SJCRH30 (cell line): ENCODE measurements at places on chromosomes 5 and 9.

DNA sequence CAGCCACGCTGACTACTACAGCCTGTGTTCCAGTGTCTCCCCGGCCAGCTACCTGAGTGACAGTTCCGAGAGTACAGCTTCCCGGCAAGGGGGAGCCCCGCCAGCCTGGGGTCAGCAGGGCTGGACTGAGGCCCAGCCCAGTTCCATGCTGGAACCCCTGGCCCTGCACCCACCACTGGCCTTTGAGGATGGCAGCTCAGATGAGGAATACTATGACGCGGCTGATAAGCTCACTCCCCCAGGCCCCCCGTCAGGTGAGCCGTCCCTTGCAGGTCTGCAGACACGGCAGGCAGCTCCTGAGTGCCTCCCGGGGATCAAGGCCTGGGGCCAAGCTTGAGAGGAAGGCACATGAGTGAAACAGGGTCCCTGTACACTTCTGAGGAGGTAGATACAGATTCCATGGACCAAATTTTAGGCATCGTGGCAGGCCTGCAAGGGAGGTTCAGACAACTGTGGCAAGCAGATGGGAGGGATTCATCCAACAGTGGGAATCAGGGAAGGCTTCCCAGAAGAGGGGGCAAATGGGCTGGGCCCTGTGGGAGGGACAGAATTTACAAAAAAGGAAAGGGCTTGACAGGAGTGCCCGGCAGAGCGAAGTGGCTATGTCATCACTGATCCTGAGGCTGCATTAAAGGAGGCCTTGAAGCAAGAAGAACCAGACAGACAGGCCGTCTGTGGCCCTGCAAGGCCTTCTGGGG, 12.8 kb upstream of the TRMT10B start:
- DNase-seq, result no peak
- no peaks in the 10 kb centered on the region for H3K36me3 ChIP-seq
- no peak overlapping the region for H3K27ac ChIP-seq
- no peaks in the 10 kb centered on the region for H3K27me3 ChIP-seq
- peaks cover 6% of the 10 kb centered on the region for H3K4me1 ChIP-seq
- no peak overlapping the region for H3K4me3 ChIP-seq

DNA sequence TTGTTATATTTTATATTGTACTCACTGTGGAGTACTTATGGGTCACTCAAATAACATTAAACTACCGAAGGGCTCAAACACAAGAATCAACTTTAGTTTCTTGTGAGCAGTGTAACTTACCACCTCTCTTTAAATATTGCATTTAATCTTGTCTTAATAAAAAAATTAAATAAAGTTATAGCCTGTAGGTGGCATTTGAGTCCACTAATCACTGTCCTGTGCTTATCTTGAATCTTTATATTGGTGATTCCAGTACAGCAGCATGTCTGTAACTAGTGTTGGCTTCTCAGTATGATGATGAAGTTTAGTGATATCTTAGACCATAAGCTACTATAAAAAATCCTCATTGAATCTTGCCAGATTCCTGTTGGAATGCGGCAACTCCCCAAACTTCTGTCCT, 313.8 kb downstream of the FAM170A start:
- H3K36me3 ChIP-seq, result no peaks in the 10 kb centered on the region
- H3K27me3 ChIP-seq, result no peaks in the 10 kb centered on the region
- no peak for DNase-seq

DNA sequence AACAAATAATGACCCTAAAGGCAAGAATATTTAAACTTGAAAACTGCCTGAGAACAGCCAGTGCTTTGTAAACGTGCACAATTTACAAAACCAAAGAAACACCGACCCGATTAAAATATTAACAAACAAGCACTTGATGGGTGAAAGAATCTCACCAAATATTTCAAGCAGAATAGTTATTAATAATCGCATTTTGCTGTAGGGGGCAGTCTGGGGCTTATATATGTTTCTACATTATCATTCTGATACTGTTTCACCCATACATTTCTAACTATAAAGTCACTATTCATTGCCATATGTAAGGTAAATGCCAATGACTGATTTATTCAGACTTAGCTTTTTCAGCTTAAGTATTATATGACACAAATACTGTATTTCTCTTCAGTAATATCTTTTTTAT, 37.7 kb downstream of the UBAP2 start:
- no peaks in the 10 kb centered on the region for H3K4me1 ChIP-seq
- H3K36me3 ChIP-seq, result peaks cover 11% of the 10 kb centered on the region; the same call in 1 of the 2 replicates
- H3K4me3 ChIP-seq, result no peak overlapping the region
- H3K27ac ChIP-seq, result no peak overlapping the region
- H3K27me3 ChIP-seq, result no peaks in the 10 kb centered on the region
- DNase-seq, result no peak

- no peak for DNase-seq
- H3K4me1 ChIP-seq, result no peaks in the 10 kb centered on the region
- H3K36me3 ChIP-seq, result no peaks in the 10 kb centered on the region
- no peaks in the 10 kb centered on the region for H3K27me3 ChIP-seq
Measured at GRCh38 chr5:73183481-73183891, 10.5 kb downstream of the TMEM174 start.

DNA sequence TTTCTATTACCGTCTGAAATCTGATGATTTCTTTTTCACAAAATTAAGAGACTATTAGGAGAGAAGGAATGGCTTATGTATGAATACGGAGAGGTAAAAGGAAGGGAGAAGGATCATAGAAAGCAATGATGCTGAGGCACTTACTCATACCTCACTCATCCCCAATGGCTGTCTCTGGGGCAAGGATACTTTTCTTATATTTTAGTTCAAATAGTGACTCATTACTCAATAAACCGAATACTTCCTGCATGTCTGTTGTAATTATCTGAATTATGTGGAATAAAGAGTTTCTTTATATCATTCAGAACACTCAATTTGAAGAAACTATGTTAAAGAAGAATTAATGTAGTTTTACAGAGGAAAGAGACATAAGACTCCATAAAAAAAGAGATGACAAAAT, 284.5 kb upstream of the NUDT12 start:
- H3K27ac ChIP-seq, result no peak overlapping the region
- no peaks in the 10 kb centered on the region for H3K4me1 ChIP-seq
- no peaks in the 10 kb centered on the region for H3K36me3 ChIP-seq
- no peaks in the 10 kb centered on the region for H3K27me3 ChIP-seq
- no peak for DNase-seq

GRCh38 chr9:38361473-38361850, 31.0 kb upstream of the ALDH1B1 start:
- H3K36me3 ChIP-seq, result no peaks in the 10 kb centered on the region
- H3K27ac ChIP-seq, result no peak overlapping the region
- no peaks in the 10 kb centered on the region for H3K27me3 ChIP-seq
- no peak for DNase-seq

DNA sequence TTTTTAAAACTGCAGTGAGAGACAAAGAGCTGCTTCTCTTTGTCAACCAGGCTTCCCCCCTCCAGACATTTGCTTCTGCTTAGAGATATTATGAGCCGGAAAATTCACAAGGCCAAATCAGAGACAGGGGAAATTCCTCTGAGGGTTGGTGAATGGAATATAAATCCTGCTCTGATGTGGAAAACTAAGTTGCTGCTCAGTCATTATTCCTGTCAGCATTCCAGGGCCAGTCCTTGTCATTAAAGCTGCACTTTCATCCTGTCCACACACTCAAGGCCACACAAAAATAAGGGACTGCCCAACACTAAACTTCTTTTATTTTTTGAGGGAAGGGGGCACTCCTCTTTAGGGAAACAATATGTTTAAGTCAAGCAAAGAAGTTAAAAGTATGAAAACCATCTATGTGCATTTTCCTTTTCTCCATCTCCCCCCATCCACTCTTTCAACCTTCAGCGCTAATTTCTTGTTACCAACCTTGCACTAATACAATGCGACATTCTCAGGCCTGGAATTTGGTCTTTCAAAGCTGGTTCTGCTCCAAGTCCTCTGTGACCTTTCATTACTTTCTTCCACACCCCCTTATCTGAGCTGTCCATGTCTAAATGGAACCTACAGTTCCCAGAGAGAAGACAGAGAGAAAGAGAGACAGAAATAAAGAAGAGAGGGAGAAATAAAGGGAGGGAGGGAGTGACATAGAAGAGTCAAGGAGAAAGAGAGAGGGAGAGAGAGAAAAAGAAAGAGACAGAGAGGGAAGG, 118.9 kb upstream of the S1PR3 start:
- DNase-seq, result no peak
- H3K36me3 ChIP-seq, result no peaks in the 10 kb centered on the region
- H3K27me3 ChIP-seq, result no peaks in the 10 kb centered on the region
- no peak overlapping the region for H3K27ac ChIP-seq
- no peaks in the 10 kb centered on the region for H3K4me1 ChIP-seq

DNA sequence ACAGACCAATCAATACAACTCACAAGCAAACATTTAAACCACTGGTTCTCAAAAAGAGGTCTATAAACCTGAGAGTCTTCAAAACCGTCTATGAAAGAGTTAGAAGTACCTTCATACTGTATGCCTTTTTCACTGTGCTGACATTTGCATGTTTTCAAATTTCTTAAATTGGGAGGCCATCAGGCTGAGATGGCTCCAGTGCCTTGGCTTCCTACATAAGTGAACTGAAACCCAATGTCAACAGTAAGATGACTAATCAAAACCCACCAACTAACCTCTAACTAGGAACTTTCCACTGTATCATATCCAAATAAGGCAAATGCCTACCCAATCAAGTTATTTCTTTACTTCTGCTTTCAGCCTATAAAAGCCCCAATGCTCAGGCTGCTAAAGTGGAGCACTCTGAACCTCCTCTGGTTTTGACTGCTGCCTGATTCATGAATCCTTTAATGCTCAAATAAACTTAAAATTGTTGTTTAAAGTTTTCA, 35.1 kb downstream of the FAM13B start:
- H3K27ac ChIP-seq, result no peak overlapping the region
- no peaks in the 10 kb centered on the region for H3K27me3 ChIP-seq
- H3K4me1 ChIP-seq, result no peaks in the 10 kb centered on the region; the same call in 1 of the 2 replicates
- no peak overlapping the region for H3K4me3 ChIP-seq
- peaks cover 27% of the 10 kb centered on the region for H3K36me3 ChIP-seq
- DNase-seq, result no peak

DNA sequence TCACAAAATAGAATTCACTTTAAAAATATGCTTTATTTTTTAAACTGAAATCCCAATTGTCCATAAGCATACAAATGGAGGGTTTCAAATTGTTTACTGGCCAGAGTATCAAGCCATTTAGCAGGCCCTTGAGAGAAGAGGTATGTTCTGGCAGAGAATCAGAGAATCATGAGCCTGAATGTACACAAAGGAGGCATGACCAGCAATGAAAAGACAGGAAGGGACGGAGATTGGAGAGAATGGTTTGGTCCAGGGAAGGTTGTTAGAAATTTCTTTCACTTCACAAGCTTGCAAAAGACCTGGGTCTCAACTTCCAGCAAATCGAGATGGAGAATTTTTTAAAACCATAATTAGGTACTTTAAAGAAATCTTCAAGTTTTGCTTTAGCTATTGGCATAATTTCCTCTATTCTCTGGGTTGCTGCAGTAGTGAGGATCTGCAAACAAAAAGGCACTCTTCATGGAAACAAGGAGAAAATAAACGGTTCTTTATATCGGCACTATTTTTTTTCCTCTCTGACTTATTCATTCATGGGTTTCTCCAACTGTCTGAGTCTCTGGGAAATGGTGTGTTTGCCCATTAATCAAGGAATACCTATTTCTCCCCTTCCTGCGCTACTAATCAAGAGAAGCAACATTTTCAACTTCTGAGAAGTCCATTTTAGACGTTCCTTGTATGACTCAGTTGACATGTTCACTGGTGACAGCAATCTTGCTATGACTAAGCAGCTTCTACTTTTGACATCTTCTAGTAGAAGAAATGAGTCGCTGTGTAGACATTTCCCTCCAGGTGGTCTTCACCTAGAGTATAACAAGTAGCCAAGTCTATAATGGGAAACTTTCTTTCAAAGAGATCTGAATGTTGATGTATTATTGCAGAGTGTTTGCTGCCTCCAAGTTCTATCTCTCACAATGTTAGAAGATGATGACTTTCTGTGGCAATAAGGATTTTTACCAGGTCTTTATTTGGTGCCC, 23.1 kb upstream of the ERCC6L2 start:
- peaks cover 32% of the 10 kb centered on the region for H3K4me1 ChIP-seq
- H3K4me3 ChIP-seq, result no peak overlapping the region
- no peak overlapping the region for H3K27ac ChIP-seq
- DNase-seq, result no peak

DNA sequence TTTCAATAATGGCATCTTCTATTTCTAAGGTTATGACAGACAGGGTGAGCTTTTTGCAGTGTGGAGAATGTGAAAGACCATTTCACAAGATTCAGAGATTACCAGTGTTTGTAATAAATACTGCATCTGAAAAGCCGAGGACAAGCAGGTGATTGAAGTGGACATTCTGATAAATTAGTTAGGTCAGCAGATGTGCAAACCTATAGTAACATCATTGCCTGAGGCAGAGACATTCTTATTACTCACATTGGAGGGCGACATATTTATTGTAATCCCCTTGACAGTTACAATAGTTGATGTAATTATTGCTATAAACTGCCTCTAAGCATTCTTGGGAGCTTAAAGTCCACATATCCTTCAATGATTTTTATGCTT, 3.3 kb downstream of the RASGRF2 start:
- H3K4me1 ChIP-seq, result peaks cover 48% of the 10 kb centered on the region
- no peaks in the 10 kb centered on the region for H3K36me3 ChIP-seq
- DNase-seq, result no peak
- no peak overlapping the region for H3K4me3 ChIP-seq
- H3K27ac ChIP-seq, result no peak overlapping the region
- H3K27me3 ChIP-seq, result no peaks in the 10 kb centered on the region

GRCh38 chr5:50318220-50318619, 122.9 kb downstream of the EMB start:
- H3K27ac ChIP-seq, result no peak overlapping the region
- H3K36me3 ChIP-seq, result no peaks in the 10 kb centered on the region
- no peak overlapping the region for H3K4me3 ChIP-seq

DNA sequence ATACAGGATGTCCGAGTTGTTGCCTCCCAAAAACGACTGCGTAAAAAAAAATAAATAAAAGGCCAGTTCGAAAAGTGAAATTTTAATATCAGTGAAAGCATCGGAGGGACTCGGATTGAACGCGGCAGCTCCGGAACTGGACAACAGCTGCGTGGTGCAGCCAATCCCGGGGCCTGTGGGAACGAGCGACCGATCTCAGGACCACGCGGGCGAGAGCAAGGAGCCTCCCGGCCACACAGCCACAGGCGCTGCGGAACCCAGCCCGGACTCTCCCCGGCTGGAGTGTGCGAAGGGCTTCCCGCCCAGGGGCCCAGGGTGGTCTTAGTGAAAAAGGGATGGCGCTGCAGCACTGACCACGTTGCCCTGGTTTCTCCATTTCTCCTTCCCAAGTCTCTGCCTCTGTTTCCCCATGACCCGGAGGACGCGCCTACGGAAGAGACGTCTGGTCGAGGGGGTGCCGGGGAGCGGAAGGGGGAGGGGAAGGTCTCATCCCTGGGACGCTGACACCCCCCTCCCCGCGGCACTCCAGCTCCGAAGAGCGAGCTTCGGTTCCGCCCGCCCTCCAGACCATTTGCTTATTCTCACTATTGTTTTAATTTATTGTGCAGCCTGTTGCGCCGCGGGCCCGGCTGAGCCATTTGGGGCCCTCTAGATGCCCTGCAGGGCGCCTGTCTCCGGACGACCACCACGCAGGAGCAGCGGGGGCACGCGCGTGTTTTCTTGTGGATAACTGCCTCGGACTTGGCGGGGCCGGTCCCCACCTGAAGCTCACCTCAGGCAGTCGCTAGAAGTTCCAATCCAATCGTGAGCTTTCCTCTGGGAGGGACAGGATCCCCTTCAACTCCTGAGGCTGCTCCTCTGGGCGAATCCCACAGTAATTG, 303.0 kb downstream of the PARP8 start:
- no peak overlapping the region for H3K27ac ChIP-seq
- no peak for DNase-seq
- no peaks in the 10 kb centered on the region for H3K4me1 ChIP-seq
- no peaks in the 10 kb centered on the region for H3K36me3 ChIP-seq

GRCh38 chr9:10268531-10269485, 344.0 kb downstream of the PTPRD start:
- no peaks in the 10 kb centered on the region for H3K27me3 ChIP-seq
- no peaks in the 10 kb centered on the region; the same call in 1 of the 2 replicates for H3K4me1 ChIP-seq
- 0 out of 2 replicates have a peak overlapping the region, but pooled peaks have one; percentile 19 for H3K4me3 ChIP-seq
- DNase-seq, result peak; percentile 35
- no peak overlapping the region for H3K27ac ChIP-seq
